Suprapubic skin (tissue), 4 donors: ENCODE measurements at places on chromosomes 16 and 17. TPM values are rescaled to one million over a fixed set of nuclear protein-coding genes. Genes with fewer than 3 reads are reported as not detected.

- H3K4me3 ChIP-seq, result no peak overlapping the region
- H3K36me3 ChIP-seq, result no peaks in the 10 kb centered on the region
- DNase-seq, result no peak
- no peaks in the 10 kb centered on the region for H3K27me3 ChIP-seq
- H3K4me1 ChIP-seq, result no peaks in the 10 kb centered on the region
These were observed 243.3 kb upstream of the PSMD7 start for GRCh38 chr16:74053312-74053711.

The WFDC1 gene
- 0.49 TPM for total RNA-seq

DNA sequence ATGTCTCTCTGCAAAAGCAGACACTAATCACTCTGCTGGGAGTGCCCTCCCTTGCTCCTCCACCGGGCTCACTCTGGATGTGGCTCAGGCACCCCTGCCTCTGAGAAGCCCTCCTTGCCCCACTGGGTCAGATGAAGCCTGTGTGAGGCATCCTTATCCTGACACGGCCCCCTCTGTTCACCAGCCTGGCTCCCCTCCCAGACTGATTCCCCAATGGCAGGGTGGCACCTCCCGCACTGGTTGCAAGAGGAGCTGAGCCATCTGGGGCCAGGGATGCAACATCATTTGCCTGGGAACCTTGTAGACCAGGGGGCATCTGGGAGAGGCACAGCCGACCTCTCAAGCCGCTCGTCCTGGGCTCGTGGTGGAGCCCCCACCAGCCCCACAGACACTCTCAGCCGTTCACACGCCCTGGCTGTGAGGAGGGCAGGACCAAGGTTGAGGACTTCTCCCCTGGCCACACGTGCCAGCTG lies 6.7 kb downstream of the SMTNL2 start:
- H3K4me3 ChIP-seq, result no peak overlapping the region
- H3K27me3 ChIP-seq, result no peaks in the 10 kb centered on the region
- no peaks in the 10 kb centered on the region for H3K36me3 ChIP-seq

DNA sequence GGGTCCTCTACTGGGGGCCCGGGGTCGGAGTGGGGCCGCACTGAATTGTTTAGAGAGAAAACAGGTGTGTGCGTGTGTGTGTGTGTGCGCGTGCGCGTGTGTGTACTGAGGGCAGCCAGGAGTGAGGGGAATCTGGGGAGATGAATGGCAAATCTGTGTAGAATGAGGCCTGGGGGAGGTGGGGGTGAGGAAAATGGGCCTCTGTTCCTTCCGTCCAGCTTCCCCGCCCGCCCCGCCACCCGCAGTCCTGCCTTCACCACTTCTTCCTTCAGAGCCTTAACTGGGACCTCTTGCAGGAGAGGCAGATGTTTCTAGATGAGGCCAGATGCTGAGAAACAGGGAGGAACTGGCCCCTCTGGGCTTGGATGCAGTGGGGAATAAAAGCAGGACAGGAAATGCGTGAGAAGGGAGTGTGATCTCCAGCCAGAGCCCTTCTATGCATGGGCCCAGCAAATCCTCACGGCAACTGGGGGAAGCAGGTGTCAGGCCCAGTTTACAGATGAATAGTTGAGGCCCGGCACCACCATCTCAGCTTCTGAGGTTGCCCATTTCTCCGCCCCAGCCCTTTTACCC lies 29.7 kb upstream of the NGFR start:
- peaks cover 39% of the 10 kb centered on the region for H3K27me3 ChIP-seq
- no peak overlapping the region for H3K4me3 ChIP-seq
- no peaks in the 10 kb centered on the region for H3K36me3 ChIP-seq
- peaks cover 5% of the 10 kb centered on the region for H3K4me1 ChIP-seq

DNA sequence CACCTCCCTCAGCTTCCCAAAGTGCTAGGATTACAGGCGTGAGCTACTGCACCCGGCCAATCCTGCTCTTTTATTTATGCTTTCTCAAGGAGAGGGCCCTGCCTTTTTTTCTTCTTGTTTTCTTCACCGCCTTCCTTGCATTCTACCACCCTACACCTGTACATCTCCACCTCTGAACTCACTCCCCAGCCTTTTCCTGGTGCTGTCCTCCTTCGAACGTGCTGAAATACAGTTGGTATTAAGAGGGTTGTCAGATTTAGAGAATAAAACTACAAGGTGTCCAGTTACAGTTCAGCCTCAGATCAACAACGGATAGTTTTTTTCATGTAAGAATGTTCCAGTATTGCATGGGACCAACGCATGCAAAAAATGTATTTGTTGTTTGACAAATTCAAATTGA lies 1.7 kb downstream of the PIRT start:
- DNase-seq, result no peak
- peaks cover 7% of the 10 kb centered on the region for H3K4me1 ChIP-seq
- H3K4me3 ChIP-seq, result no peak overlapping the region
- H3K27ac ChIP-seq, result no peak overlapping the region

DNA sequence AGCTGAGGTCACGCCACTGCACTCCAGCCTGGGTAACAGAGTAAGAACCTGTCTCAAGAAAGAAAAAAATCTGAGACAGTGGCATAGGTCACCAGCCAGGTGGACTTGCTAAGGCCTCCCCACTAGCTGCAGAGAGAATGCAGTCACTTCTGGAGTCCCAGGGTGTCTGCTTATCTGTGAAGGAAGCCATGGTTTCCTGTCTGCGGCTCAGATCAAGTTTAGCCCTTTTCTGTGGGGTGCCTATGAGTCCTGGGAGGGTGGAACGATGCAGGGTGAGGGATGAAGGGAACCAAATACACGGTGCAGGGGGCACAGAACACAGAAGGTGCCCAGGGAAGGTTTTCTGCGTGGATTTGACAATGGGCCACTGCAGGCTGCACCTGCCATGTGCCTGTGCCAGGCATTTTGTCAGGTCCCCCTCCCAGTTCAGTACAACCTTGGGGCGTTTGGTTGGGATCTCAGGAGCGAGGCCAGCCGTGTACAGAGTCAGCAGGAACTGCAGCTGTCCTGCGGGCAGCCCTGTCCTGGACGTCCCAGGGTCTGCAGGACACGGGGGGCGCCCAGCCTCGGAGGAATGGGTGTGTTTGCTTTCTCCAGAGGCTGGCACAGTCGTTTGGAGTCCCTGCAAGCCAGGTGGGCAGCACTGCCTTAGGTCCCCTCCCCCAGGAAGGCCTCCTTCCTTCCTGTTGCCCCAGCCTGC lies 41.8 kb downstream of the RAB11FIP4 start:
- H3K27me3 ChIP-seq, result peaks cover 18% of the 10 kb centered on the region
- H3K4me1 ChIP-seq, result no peaks in the 10 kb centered on the region
- H3K27ac ChIP-seq, result no peak overlapping the region
- no peak overlapping the region for H3K4me3 ChIP-seq
- H3K36me3 ChIP-seq, result no peaks in the 10 kb centered on the region
- DNase-seq, result no peak

The CDRT15 gene
- not detected for total RNA-seq

The AKAP10 gene
- total RNA-seq, result 25.7 TPM

- H3K4me1 ChIP-seq, result peaks cover 29% of the 10 kb centered on the region
- H3K36me3 ChIP-seq, result no peaks in the 10 kb centered on the region
- no peak overlapping the region for H3K27ac ChIP-seq
- DNase-seq, result no peak
These were observed 38.2 kb downstream of the USP32 start for GRCh38 chr17:60353773-60354172.

- H3K36me3 ChIP-seq, result no peaks in the 10 kb centered on the region
- no peak overlapping the region for H3K27ac ChIP-seq
- H3K27me3 ChIP-seq, result no peaks in the 10 kb centered on the region
- H3K4me1 ChIP-seq, result peaks cover 52% of the 10 kb centered on the region
- no peak overlapping the region for H3K4me3 ChIP-seq
These were observed 13.6 kb upstream of the TERF2 start for GRCh38 chr16:69399361-69399760.

- H3K4me3 ChIP-seq, result no peak overlapping the region
- DNase-seq, result no peak
- H3K36me3 ChIP-seq, result no peaks in the 10 kb centered on the region
- H3K4me1 ChIP-seq, result peaks cover 10% of the 10 kb centered on the region
These were observed 441.0 kb upstream of the ERCC4 start for GRCh38 chr16:13478991-13479390.

The IL17C gene
- total RNA-seq, result not detected

- H3K4me1 ChIP-seq, result no peaks in the 10 kb centered on the region
- H3K4me3 ChIP-seq, result no peak overlapping the region
- H3K27ac ChIP-seq, result no peak overlapping the region
- H3K27me3 ChIP-seq, result peaks cover 4% of the 10 kb centered on the region
These were observed 167.9 kb downstream of the CCT6B start for GRCh38 chr17:34793231-34793908.

The PTX4 gene
- not detected for total RNA-seq

- no peaks in the 10 kb centered on the region for H3K4me1 ChIP-seq
- H3K4me3 ChIP-seq, result no peak overlapping the region
- peaks cover 4% of the 10 kb centered on the region for H3K27me3 ChIP-seq
- H3K36me3 ChIP-seq, result no peaks in the 10 kb centered on the region
These were observed 402.7 kb downstream of the SOX9 start for GRCh38 chr17:72523491-72523890.

The C1QTNF8 gene
- total RNA-seq, result not detected

The CPSF4L gene
- not detected for total RNA-seq

DNA sequence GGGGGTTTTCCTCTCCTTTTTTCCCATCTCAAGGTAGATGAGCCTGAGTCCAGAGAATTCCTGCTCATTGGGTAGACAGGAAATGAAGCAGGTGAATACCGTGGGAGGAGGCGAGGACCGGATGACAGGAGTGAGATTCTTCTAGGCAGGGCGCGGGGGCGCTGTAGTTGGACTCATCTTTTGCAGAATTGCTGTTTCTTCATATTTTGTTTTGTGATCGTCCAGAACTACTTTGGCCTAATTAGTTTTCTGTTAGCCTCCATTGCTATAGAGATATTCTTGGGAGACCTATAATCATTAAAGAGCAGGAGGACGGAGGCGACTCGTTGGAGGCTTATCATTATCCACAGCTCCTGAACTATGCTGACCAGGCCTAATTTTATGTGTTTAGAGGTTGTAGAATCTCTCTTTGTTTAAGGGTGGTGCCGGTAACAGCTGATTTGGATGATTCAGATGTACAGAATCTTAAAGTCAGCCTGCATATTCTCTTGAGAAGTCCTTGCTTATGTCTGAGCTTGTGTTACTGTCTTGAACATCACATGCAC lies 650 bp downstream of the ATP6V0A1 start:
- H3K27ac ChIP-seq, result peak overlapping the region; percentile 96
- no peaks in the 10 kb centered on the region for H3K27me3 ChIP-seq
- peak overlapping the region; percentile 82 for H3K4me3 ChIP-seq
